ENCODE measurements at places on chromosomes 3 and 15. TPM values are rescaled to one million over a fixed set of nuclear protein-coding genes. Genes with fewer than 3 reads are reported as not detected.
A peak's percentile ranks its signal among the peaks of the same experiment; 100 is the strongest.

DNA sequence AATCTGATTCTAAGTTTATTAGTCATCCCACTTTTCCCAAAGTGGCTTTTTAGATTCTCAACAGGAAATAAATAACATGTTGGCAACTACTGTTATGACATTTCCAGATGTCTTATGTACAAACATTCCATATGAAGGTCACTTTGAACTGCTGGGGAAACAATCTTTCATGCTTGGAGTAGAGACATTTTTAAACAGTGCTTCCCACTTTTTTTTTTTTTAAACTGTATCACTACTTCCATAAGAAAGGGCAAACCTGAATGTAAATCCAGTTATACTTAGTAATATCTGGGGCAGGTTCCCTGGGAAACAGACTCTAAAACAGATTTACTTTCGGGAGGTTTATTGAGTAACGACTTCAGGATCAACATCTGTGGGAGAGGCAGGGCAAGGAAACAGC lies 473.8 kb downstream of the TAFA4 start:
- no peak for DNase-seq

GRCh38 chr3:31247063-31247447 lies 285.7 kb upstream of the STT3B start:
- DNase-seq = no peak

DNA sequence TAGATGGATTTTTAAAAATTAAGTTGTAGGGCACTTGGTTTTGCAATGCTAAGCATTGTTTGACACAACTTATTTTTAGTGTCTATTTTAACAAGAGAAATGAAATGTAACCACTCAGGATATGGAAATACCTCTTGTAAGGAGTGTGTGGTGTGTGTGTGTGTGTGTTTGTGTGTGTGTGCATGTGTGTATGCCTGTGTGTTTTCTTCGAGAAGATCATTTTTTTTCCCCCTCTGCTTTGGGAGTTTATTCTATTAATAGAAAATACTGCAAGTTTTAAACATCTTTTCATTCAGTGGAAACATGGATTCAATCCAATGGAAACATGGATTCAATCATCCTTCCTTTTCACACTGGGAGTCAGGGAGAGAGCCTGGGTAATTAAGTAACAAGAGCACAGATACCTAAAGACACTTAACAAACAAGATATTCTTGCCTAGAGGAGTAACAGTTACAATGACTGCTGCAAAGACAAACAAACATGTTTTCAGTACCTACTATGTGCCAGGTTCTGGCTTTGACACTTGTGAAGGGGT lies 567.2 kb upstream of the TBL1XR1 start:
- DNase-seq = no peak

- no peak for DNase-seq
Measured at GRCh38 chr3:15356176-15356575, 23.8 kb upstream of the SH3BP5 start.

- peak; percentile 82 for DNase-seq
Measured at GRCh38 chr3:169772305-169772896, 795 bp upstream of the MYNN start.

DNA sequence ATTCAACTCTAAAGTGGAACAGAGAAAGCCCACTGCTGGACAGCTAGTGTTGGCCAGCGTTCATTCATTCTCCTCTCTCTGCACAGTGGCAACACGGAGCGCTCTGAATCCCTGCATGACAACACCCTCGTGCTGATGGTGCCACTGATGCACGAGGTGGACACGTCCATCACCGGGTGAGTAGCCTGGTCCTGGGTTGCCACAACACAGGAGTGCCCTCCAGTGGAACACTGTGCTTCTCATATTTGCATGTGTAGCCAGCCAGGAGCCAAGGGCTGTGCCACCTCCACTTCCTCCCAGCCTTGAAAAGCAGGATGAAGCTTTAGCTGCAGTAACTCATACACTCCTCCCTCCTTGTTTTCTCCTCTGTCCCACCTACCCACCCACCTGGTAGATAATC lies 120.0 kb upstream of the CTDSPL start:
- peak; percentile 7 for DNase-seq

- no peak for DNase-seq
Measured at GRCh38 chr3:61956236-61956635, 394.9 kb downstream of the PTPRG start.

- DNase-seq = no peak
Measured at GRCh38 chr15:42270996-42271395, 2.0 kb upstream of the GANC start.

DNA sequence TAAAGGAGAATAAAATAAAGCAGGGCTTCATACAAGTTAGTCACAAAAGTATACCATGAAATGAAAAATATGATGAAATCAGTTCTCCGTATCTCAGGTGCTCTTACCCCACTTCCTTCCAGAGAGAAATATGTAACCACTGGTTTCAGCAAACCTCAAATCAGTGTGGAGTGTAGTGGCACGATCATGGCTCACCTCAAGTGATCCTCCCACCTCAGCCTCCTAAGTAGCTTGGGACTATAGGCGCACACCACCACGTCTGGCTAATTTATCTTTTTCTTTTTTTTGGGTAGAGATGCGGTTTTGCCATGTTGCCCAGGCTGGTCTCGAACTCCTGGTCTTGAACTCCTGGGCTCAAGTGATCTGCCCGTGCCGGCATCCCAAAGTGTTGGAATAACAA lies 24.2 kb downstream of the DENND4A start:
- no peak for DNase-seq

DNA sequence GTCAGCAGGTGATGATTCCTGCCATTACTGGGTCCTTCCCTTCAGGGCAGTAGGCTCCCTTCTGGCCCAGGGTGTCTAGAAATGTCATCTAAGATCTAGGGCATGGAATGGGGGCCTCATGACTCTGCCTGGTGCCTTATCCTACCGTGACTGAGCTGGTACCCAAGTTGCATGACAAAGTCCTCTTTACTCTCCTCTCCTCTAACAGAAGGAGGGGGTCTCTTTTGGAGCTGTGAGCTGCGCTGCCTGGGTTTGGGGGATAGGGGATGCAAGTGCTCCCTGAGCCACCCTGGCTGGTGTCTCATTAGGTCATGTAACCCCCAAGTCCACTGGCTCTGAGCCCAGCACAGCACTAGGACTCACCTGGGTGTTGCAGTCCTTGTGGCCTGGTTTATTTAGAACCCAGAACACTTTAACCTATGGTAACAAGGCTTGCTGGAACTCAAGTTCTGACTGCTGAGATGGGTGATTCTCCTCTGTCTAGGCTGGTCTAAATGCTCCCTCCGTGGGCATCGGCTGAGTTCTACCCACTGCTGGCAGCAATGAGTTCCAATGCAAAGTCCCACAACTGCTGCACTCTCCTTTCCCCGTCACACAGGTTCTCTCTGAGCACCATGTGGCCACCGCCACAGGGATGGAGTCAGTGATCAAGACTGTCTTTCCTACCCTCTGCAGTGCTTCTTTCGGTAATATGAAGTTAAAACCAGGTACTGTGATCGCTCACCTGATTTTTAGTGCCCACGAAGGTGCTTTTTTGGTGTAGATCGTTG lies 34.0 kb downstream of the XXYLT1 start:
- DNase-seq = no peak

DNA sequence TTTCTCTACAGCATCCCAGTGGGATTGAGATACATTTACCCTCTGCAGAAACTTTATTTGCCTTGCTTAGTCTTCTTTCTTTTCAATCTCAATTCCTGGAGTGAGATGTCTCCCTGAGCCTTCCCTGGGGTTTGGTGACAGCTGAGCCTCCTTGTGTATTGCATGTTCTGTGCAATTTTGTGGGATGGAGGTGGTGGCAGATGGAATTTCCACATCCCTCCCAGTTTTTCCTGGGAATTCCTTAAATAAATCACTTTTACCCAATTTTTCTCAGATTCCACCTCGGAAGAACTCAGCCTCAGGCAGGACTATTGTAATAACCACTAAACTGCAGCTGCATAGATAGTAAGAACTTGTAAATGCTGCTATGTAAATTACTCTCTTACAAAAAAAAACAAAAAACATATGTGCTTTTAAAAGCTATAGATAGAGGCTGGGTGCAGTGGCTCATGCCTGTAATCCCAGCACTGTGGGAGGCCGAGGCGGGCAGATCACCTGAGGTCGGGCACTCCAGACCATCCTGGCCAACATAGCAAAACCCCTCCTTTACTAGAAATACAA lies 88.5 kb upstream of the ABHD17C start:
- DNase-seq = no peak

DNA sequence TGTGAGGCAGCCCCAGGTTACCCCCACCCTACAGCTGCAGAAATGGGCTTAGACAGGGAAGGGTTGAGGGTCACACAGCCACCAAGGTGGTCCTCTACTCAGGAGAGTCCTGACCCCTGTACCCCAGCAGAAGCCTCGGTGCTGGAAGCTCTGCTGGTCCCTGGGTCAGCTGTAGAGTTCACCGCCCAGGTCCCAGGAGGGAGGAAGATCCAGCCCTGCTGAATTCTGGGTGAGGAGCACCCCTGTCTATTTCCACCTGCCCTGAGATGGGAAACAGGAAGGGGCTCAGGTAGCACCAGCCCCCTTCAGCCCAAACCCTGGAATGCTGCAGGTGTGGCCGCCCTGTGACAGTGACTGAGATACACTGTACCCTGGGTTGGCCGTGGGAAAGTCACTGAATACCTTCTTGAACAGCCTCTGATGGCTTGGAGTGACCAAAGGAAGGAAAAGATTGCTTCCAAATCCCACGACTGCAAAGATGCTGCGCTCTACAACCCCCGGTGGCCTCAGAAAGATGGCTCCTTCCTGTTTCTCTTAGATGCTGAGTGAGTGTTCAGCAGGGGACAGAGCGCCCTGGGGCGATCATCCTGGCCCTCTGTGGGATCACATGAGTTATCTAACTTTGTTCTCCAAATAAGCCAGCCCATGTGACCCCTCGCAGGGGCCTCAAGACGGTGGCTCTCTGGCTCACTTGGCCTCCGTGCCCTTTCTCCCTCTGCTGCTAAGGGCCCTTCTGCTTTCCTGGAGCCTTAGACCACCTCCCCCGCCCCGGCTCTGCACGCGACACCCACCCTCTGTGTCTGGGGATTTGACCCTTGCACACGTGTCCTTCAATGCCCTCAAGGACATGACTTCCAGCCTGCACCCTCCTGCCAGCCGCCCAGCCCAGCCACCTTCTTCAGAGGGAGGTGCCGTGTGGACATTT lies 141.9 kb downstream of the NSMCE3 start:
- no peak for DNase-seq

DNA sequence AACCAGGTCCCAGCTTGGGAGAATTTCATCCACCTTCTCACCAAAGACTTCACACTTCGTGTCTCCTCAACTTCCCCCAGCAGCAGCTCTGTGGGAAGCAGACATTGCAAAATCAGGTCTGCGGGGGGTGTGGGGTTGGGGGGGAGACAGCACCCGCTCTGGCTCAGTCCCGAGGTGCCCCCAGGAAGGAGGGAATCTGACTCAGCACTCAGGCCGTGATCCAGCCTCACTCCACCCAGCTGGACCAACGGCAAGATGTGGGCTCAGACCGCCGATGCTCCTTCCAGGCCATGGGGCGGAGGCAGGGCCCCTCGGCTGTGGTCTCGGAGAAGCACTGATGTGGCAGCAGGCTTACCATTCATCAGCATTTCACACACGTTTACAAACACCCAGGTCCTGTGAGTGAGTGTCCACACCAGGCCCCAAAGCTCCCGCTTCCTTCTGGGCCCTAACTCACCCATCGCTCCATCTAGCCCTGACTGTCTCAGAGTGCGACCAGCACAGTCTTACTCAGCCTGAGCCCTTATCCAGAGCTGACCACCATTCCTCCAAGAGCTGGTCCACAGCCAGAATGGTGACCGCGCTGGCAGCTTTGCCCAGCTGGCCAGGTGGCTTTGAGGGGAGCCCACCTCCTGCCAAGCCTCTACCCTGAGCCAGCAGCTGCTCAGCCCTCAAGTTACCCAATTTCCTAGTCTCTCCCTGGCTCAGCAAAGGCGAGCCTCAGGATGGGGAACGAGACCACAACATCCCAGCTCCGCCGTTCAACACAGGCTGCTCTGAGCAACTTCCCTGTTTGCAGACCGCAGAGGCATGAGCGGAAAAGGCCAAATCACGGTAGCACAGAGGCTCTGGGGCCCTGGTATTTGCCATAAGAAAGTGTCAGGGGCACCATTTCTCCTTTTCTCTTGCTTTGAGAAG lies 3.3 kb downstream of the STAB1 start:
- DNase-seq = no peak

DNA sequence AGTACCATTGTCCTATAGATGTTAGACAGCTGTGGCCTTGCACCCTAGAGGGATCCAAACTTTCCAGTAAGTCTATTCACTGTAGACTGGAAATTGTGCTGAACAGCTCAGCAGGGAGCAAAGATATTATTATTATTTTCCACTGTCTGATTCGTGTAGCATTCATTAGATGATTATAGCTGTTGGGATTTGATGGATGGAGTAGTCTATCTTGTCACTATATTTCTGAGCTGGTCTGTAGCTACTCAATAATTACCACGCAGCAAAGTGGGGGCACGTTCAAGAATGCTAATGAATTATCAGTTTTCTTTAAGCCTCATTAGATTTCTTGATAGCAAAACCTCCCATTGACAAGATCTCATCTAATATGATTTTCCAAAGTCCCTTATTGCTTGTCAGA lies 113.2 kb downstream of the RTP4 start:
- DNase-seq = no peak

GRCh38 chr3:4734454-4734853 lies 241.3 kb downstream of the ITPR1 start:
- DNase-seq = no peak

DNA sequence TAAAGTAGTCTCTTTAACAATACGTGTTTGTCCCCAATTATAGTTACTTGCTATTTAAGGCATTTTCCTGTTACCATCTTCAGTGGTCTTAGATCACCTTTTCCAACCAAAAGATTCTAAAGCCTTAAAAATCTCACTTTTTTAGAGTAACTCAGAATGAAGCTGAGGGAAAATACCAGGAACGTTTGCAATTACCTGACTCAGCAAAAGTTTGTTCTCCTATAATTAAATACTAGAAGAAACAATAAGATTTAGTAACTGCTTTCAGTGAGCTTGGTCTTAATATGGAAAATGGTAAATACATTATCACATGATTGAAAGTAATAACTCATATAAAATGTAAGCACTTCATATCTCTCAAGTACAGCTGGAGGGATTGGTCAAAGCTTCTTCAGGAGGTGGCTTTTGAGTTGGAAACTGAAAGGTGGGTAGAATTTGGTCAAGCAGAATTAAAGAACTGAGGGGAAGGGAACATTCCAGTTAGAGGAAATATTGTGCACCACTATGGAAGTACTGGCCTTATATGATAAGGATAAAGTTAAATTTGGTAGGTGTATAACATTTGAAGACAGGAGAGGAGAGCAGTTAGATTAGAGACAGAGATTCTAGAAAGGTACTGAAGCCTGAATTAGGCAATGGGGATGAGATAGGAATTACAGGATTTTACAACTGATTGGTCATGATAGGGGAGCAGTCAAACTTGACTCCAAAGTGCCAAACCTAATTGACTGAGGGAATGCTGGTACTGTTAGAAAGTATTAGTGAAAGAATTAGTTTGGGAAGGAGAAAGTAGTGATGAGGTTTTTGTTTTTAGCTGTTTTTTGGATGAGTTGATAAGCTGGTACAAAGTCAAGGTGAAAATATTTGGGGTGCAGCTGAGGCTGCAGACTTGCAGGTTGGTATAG lies 21.9 kb downstream of the TSC22D2 start:
- DNase-seq = no peak

Gene TMC3
- total RNA-seq = not detected

Gene GNAT1
- total RNA-seq = not detected

Gene CYP1A1
- 0.29 TPM for total RNA-seq

Gene CPN2
- total RNA-seq = not detected

Gene NANOGP8
- not detected for total RNA-seq

Gene GUCA1C
- total RNA-seq = not detected

Gene ECE2
- not detected for total RNA-seq

Gene ULK3
- total RNA-seq = 30.2 TPM
